ENCODE measurements at places on chromosomes 11 and 22.

DNA sequence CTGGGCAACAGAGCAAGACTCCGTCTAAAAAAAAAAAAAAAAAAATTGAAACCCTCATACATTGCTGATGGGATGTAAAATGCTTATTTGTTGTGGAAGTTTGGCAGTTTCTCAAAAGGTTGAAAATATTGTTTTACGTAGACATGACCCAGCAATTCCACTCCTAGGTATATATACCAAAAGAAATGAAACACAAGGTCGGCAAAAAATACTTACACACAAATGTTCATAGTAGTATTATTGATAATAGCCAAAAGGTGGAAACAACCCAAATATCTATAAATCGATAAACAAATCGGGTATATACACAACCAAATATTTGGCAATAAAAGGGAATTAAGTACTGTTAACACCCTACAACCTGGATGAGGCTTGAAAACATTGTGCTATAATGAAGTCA is 5.1 kb upstream of the ZNF143 start:
- no peak for DNase-seq

GRCh38 chr22:19612866-19613572 is 88.8 kb upstream of the CLDN5 start:
- no peak for DNase-seq

- DNase-seq, result no peak
These were observed 67.1 kb upstream of the TSPAN18 start for GRCh38 chr11:44659641-44660040.

GRCh38 chr11:127057126-127057525 is 56.6 kb upstream of the KIRREL3 start:
- no peak for DNase-seq

- no peak for DNase-seq
These were observed 84.0 kb downstream of the SWAP70 start for GRCh38 chr11:9747828-9748227.

GRCh38 chr22:41844513-41844912 is 11.6 kb downstream of the SREBF2 start:
- DNase-seq, result no peak

DNA sequence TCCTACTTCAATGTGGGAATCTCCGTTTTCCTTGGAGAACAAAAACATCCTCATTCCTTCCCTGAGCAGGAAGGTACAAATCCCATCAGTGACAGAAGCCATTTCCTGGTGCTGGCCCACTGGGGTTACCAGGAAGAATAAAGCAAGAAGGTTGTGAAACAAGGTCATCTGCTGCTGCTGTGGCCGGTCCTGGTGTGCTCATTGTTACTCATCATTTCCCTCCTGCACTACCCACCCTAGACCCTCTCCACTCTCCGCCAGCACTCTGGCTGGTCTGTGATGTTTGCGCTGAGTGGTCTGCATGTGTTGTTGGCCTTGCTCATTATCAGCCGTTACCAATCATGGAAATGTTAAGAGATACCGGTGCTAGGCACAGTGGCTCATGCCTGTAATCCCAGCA is 37.0 kb downstream of the OSBP2 start:
- DNase-seq, result no peak

DNA sequence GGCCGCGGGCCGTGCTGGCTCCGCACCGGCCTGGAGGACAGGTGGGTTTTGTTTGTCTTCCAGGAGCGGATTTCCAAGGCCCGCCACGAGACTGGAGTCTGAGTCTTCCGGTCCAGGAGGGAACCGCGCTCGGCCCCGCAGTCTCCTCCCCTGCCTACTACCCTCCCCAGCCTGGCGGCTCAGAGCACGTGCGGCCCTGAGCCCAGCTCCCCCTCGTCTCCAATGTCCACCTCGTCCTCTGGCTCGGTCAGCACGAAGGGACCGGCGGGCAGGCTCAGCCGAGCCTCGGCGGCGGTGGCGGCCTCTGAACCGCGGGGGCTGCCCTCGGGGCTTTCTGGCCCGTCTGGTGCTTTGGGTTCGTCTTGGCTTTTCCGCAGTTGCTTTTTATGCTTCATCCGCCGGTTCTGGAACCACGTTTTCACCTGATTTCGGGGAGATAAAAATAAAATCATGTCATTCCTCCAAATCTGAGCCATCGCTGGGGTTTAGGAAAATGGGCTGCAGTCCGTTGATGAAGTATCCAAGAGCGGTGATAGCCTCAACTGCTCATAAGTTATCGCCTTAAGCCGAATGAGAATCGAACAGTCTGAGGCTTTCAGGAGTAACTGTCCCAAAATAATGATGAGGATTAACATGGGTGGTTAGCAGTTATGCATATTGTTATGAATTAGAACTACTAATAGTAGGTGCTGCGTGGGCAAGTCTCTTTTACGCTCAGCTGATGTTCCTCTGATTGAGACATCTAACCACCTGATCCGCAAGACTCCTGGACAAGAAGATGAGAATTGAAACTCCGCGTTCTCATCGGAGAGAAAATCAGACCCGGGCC is 4.0 kb downstream of the BSX start:
- DNase-seq, result no peak

DNA sequence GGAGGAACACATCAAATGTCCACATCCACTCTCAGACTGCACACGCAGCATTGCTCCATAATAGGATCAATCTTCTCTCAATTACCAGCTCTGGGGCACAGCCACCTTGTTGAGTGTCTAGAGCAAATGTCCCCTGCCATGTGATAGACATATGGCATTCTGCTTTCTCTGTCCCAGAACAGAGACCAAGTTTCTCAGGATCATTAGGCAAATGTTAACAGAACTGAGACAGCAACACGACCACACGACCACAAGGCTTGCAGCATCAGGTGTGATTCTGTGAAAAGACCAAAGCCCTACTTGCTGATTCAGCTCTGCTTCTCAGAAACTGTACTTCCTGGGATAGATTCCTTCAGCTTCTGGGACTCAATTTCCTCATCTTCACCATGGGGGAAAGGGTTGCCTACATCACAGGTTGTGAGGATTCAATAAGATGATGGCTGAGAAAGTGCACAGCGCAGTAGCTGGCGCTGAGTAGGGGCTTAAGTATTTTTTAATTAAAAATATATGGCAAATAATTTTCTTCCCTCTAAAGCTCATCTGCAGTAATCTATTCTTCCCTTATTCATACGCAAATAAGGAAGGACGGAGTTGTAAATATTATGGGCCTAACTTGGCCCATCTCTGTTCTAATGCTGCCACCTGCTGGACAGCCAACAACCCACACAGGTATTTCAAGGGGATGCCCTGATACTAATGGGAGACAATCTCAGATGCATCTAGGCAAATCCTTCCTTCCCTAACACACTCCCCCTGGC is 54.3 kb upstream of the USP47 start:
- peak; percentile 18 for DNase-seq

DNA sequence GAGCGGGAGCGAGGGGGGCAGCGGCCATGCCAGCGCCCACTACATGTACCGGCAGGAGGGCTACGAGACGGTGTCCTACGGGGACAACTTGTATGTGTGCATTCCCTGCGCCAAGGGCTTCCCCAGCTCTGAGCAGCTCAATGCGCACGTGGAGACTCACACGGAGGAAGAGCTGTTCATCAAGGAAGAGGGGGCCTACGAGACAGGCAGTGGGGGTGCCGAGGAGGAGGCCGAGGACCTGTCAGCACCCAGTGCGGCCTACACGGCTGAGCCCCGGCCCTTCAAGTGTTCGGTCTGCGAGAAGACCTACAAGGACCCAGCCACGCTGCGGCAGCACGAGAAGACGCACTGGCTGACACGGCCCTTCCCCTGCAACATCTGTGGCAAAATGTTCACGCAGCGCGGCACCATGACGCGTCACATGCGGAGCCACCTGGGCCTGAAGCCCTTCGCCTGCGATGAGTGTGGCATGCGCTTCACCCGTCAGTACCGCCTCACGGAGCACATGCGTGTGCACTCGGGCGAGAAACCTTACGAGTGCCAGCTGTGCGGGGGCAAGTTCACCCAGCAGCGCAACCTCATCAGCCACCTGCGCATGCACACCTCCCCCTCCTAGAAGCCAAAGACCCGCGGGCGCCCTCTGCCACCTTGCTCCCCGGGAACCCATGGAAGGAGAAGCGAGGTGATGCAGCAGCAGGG is 20.9 kb upstream of the TMEM191C start:
- no peak for DNase-seq

- no peak for DNase-seq
These were observed 57.7 kb downstream of the TEAD1 start for GRCh38 chr11:12731841-12732336.

DNA sequence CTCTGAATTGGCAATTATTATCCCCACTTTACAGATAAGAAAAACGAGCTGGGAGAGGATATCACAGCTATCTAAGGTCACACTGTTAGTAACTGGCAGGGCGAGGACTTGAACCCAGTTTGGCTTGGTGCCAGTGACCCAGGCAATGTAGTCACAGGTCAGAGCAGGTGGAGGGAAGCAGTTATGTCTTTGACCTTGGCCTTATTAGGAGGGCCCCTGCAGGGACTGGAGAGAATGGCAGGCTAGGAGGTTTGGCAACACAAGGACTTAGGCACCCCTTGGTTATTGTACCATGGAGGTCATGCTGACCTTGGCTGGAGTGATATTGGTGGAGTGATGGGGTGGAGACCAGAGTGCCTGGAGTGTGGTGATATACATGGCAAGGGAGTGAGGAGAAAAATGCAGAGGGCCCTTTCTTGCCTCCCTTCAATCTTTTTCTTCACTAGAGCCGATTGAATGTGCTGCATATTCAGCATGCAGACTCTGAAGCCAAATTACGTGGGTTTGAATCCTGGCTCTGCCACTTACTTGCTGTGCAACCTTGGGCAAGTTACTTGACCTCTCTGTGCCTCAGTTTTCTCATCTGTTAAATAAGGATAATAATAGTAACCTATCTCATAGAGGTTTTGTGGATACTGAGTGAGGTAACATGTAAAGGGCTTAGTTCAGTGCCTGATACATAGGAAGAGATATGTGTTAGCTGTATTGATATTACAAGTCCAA is 92.7 kb upstream of the TBCEL start:
- DNase-seq, result no peak

GRCh38 chr11:64686466-64687170 is 36.4 kb downstream of the NRXN2 start:
- no peak for DNase-seq

DNA sequence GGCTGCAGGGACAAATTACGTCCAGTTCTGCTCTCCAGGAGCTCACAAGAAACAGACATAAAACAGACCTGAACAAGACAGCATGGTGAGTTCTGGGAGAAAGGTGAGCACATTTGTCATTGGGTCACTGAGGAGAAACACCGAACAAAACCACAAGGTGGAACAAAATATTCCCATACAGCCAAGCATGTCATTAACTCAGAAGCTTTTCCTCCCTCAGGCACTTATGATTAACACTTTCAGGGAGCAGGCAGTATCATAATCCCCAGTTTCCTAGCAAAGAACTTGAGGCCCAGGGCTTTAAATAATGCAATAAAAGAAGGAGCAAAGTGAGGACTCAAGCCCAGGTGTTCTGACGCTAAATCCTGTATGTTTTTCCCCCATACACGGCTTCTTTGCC is 43.0 kb downstream of the P4HA3 start:
- DNase-seq, result no peak

DNA sequence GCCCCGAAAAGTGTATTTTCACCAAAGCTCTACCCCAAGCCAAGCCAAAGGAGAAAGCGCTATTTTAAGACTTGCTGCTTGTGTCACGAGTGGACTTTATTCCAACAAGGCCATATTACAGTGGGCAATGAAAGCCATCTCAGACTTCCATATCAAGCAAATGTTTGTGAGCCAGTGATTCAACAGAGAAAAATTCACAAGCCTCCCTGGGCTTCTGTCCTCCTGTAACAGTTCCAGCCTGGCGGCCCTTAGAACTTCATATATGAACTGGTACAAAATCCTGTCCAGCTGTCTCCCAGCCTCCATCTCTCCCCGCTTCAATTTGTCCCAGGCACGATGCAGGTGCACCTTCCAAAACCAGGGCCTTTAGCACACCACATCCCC is 11.2 kb downstream of the LARGE1 start:
- no peak for DNase-seq

DNA sequence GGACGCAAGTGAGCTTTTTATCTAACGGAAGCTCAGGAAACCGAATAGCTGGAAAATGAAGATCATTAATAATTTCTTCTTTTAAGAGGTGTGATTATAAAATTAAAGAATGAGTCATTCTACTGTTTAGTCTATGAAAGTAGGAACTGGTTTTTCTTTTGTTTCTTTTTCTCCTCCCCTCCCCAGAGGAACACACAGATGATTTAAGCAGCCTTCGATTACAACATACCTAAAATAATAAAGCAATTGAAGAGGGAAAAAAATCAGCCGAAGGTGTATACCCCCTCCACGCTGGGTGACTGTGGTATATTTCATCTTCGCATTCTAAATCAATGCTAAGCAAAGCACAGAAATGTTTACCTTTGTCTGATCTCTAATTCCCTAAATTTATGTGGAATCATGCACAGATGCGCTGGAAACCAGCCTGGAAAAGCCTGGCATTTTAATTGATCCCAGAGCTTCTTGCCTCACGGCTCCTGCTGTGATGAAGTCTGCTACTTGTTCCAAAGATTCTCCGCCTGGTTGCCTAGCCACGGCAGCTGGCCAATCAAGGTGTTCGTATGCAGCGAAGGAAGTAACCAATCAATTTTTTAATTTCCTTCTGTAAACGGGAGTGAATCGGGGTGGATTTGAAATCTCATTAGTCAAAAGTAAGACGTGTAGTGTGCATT is 133.9 kb downstream of the FANCF start:
- no peak for DNase-seq

DNA sequence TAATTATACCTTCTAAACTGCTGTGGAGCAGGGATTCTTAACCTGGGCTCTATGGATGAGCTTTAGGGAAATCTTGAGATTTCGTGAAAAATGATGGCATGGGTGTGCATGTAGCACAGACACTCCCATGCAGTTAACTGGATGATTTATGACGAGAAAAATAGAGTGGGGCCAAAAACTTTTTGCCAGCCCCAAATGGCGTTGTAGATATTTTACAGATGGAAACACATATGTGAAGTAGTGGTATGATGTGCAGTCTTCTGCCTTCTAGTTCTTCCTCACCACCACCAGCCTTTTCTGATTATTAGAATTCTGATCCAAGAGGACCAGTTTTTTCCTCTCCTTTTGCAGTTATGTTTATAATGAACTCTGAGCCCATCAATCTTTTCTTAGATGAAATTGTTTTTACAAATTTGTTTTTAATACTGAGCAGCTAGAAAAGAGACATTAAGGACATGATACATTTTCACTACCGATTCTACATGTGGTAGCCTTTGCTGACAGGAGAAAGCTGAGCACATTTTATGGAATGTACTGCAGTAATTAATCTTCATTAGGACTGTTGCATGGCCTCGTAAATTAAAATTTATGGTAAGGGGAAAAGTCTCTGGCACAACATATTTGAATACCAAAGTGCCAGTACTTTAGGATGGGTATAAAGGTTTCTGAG is 261.4 kb downstream of the DDX10 start:
- DNase-seq, result no peak

GRCh38 chr11:4061700-4062099 is 32.9 kb upstream of the RRM1 start:
- no peak for DNase-seq

DNA sequence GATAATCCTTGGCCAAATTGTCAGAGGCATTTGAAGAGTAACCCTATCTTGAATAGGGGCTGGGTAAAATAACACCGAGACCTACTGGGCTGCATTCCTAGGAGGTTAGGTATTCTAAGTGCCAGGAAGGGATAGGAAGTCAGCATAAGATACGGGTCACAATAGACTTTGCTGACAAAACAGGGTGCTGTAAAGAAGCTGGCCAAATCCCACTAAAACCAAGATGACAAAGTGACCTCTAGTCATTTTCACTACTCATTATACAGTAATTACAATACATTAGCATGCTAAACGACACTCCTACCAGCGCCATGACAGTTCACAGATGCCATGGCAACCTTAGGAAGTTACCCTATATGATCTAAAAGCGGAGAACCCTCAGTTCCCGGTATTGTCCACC is 964 bp upstream of the REXO2 start:
- DNase-seq, result no peak
